ENCODE measurements at places on chromosomes 1 and 21. TPM values are rescaled to one million over a fixed set of nuclear protein-coding genes. Genes with fewer than 3 reads are reported as not detected.

DNA sequence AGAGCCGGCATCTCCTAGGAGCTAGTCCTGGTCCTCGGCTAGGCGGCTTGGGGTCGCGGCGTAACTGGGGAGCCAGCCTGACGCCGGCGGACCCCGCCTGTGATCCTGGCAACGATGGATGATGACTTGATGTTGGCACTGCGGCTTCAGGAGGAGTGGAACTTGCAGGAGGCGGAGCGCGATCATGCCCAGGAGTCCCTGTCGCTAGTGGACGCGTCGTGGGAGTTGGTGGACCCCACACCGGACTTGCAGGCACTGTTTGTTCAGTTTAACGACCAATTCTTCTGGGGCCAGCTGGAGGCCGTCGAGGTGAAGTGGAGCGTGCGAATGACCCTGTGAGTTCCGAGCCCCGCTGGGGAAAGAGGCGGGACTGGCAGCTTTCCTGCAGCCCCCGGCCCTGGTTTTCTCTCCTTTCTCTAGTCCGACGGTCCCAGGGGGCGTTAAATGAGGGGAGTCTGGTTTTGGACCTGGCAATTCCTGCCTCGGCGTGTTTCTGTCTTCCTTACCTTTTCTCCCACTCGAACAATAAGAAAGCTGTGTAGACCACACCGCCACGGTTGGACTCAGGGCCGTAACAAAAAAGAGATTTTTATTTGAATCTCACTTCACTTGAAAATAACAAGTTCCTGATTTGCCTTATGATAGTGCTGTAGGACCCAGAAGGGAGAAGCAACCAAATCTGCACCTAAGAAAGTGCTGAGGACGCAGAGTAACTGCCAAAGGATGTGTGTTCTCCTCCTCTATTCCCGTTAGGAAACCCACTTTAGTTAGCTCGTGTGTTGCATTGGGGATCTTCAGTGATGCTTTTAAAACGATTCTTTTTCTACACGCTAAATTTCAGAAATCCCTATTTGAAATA, at the start of gene SPRTN:
TSS of gene SPRTN (plus strand) at position 24 of the 859 bp plus-strand sequence. CDS start at position 115, 91 bp downstream.
- DNase-seq: no peak

- no peak for DNase-seq
Observed at GRCh38 chr21:43339668-43340067, 87.3 kb downstream of the SIK1 start.

- DNase-seq: no peak
Observed at GRCh38 chr1:10108134-10108663, 75.4 kb downstream of the UBE4B start.

The DOP1B gene
- 3.1 TPM for total RNA-seq

The TNFAIP8L2 gene
- total RNA-seq: not detected

DNA sequence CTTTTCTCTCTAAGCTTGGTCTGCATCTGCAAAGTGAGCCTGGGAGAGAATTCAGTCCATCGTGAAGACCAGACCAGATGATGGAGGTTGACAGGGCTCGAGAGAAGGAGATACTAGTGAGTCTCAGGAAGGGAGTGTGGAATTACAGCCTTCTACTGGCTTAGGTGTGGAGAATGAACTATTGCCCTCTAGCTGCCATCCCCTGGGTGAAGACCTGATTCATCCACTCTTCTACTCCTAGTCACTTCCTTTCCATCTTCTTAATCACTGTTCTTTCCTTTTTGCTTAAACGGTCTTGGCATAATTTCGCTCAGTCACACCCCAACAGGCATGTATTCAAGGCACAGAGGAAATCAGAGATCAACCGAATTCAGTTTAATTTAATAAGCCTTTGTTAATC, 34.0 kb upstream of the HSD17B7 start:
- no peak for DNase-seq

The NPPB gene
- total RNA-seq: 45.3 TPM

GRCh38 chr1:110565565-110565964, 40.6 kb downstream of the KCNA2 start:
- peak; percentile 37 for DNase-seq

The LAD1 gene
- 13.6 TPM for total RNA-seq

The TTLL7 gene
- 6.2 TPM for total RNA-seq

- no peak for DNase-seq
Observed at GRCh38 chr1:59814901-59815825, at the start of gene HOOK1. Gene HOOK1, plus strand, starts transcription at chr1:59814949. Its CDS starts 169 bp downstream, at chr1:59815118.

The SLC6A9 gene
- 5.7 TPM for total RNA-seq

The GPX7 gene
- 23.9 TPM for total RNA-seq

DNA sequence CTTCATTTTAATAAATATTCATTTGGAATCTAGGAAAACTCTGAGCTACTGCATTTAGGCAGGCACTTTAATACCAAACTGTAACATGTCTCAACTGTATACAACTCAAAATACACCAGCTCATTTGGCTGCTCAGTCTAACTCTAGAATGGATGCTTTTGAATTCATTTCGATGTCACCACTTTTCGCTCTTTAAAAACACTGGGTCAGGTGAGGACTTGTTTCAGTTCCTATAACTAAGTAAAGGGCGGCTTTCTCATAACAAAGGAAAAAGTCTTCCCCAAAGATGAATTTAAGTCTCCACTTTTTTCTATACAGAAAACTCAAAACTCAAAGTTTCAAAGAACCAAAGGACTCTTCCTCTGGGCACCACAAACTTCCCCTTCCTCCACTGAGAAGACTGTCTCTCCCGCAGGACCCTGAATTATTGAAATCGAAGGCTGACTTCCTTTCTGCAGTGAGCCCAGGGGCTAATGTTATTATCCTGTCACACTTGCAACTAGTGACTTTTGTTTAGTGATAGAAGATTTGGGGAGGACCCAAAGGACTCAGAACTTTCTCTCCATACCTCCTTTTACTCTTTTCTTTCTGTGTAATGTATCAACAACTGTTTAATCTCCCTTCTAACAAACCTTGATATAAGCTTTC, 9.7 kb upstream of the DHX9 start:
- no peak for DNase-seq

GRCh38 chr1:228336308-228337030, 70.2 kb downstream of the TRIM11 start:
- no peak for DNase-seq

The EEIG2 gene
- 10.7 TPM for total RNA-seq

The TMPRSS15 gene
- not detected for total RNA-seq

DNA sequence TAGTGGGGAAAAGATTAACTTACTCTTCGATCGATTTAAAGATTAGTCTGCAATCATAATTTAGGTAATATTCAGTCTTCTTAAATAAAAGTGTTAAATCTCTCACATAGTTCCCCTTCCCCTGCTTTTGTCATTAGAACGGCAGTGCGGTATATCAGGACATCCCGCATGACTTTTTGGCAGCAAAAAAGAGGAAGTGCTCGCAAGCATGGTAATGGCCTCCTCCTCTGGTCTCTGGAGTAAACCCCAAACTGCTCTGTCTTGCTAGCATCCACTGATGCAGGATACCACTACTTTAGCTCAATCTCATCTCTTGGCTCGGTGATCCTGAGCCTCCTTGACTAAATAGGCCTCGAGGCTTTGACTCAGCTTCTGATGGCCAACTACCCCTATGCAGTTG, 78.7 kb upstream of the VAV3 start:
- no peak for DNase-seq

DNA sequence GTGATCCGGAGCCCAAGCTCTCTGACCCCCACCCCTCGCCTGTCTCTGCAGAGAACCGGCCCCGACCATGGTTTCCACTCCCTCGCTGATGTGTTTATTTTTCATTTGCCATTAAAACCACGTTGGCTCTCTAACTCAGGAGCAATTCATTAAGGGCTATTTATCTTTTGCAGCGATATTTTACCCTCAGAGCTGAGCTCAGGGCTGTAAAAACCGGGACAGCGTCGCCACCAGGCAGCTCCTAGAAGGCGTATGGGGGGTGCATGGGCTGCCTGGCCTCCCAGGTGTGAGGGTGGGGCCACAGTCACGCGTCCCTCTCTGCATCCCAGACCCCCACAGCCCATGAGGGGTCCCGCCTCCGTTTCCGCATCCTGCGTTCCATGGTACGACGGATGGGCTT, 71.4 kb downstream of the PRDM16 start:
- DNase-seq: no peak

The FTCD gene
- 3.6 TPM for total RNA-seq

DNA sequence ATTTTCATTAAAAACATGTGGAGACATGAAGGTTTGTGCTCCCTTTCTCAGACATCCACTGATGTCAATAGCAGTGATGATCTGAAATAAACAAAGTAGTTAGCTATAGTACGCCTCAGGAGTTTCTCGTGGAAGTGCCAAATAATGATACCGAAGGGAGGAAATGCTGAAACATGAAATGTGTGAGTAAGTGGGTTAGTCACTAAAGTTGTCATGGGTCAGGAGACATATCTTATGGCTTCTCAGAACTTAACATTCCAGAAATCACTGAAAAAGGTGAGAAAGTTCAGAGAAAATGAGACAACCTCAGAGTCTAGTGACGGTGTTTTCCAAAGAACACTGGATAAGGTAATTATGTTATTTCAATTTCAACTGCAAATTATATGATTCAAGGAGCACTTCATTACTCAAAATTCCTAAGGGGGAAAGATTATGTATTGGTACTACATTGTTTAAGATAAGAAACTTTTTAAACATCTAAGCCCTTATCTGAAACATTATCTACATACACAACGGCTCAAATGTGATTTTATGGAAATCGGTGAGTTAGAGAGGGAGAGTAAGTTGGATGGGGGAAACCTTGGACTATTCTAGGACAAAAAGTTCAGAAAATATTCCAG, 20.6 kb downstream of the NIBAN1 start:
- DNase-seq: no peak

GRCh38 chr21:34836103-34836932, 167.5 kb downstream of the CLIC6 start:
- peak; percentile 43 for DNase-seq

- no peak for DNase-seq
Observed at GRCh38 chr1:167056529-167057231, 33.5 kb downstream of the GPA33 start.

The OLIG2 gene
- not detected for total RNA-seq

DNA sequence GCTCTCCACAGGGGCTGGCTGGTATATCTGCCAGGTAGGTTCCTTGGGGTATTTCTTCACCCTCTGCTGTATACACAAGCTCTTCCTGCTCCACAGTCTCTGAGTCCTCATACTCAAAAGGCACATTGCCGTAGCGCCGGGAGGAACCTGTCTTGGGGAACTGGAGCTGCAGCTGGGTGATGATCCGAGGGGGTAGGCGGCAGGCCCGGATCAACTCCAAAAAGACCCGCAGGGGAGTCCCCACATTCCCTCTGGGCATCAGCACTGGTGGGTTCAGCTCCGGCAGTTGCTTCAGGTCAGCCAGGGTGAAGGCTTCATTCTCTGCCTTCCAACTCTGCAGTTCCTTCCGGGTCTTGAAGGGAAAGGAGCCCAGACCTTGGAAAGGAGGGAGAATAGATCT, 2.9 kb downstream of the GPATCH3 start:
- DNase-seq: no peak

GRCh38 chr21:43865540-43866259, 677 bp downstream of the AGPAT3 start:
- no peak for DNase-seq

DNA sequence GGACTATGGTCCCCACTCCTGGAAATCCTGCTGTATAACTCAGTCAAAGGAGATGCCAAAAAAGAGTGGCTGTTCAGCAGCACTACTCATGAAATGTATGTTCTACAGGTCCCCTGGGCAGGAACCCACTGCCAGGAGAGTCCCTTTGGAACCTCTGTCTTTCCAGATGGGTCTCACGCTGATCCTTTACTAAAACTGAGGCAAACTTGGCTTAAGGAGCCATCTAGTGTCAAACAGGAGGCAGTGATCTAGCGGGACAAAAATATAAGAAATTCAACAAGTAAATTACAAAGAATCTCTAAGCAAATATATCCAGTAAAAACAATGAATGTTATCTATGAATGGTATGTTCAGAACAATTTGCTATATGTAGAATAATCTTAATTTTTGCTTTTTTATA, 80.5 kb upstream of the PRMT6 start:
- peak; percentile 50 for DNase-seq

DNA sequence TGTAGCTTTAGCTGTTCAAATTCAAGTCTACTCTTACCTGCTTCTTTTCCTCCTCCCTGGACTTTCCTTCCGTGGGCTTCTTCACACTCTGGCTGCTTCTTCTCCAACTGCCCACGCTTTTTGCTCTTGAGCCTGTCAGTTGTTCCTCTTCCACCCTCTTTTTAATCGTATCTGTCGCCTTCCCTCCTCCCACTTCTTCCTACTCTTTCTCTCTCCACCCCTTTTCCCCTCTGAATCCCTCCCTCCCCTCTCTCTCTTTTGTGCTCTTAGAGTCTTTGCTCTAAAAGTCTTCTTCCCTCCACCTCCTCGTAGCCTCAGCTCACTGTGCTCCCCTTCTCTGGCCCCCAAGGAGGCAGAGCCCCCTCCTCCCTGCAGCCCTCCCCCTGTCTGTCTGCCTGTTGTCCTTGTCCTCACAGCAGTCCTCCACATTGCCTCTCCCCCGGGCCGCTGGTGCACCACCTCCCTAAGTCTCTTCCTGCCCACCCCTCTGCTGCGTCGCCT, 12.9 kb upstream of the GJA5 start:
- DNase-seq: peak; percentile 75

DNA sequence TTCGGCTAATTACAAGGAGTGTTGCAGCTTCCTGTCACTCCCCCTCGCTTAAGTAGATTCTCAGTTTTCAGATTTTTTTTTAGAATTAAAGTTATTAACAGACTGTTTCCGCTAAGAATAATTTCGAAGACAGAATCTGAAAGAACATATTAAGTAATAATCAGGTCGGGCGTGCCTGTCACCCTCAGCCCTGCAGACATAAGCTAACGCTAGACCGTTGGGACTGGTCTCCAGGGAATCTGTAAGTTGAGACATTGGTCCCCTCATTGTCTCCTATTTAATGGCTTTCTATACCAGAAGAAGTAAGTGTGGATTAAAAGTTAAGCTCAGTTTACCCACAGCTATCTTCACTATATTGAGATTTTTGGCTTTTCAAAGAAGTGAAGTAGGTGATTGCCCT, 14.5 kb downstream of the NMNAT1 start:
- DNase-seq: no peak

DNA sequence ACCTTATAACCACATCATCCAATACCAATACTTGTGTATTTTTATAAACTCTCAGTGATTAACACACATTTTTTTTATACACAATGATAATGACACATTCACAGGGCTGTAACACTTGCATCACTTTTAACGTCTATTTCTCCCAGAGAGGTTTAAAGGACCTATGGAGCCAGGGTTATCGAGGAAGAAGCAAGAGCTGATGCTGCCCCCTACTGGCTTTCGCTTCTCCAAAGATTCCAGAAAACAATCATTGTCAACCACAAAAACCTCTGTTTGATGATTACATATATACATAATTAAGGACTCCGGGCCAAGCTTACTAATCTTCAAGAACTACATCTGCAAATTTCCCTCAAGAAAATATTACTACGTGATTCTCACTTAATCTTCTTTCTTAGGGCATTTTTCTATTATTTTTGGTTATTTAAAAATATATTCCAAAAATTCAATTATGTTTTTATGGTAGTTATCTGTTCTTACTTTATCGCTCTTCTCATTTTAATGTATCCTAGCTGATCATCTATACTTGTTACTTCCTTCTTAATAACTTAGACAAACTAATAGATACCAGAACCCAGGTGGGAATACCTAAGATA, 214.5 kb downstream of the VAV3 start:
- peak; percentile 89 for DNase-seq

- DNase-seq: peak; percentile 81
Observed at GRCh38 chr21:41168391-41169257, 664 bp downstream of the BACE2 start.

The VSIG8 gene
- total RNA-seq: not detected
